ENCODE measurements at places on chromosomes 16 and 17. TPM values are rescaled to one million over a fixed set of nuclear protein-coding genes. Genes with fewer than 3 reads are reported as not detected.

- H3K36me3 ChIP-seq: peaks cover 2% of the 10 kb centered on the region
- peaks cover 6% of the 10 kb centered on the region for H3K4me1 ChIP-seq
- no peak overlapping the region for H3K27ac ChIP-seq
- no peak overlapping the region for H3K4me3 ChIP-seq
Observed at GRCh38 chr16:24758373-24758772, 28.9 kb downstream of the TNRC6A start.

DNA sequence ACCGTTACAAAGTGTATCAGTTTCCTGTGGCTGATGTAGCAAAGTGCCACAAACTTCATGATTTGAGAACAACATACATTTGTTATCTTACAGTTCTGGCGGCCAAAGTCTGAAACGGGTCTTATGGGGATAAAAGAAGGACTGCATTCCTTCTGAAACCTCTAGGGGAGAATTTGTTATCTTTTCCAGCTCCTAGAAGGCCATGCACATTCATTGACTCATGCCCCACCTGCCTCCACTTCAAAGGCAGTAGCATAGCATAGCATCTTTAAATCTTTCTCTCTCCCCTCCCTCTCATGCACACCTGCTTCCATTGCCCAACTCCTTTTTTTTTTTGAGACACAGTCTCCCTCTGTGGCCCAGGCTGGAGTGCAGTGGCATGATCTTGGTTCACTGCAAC is 190.7 kb upstream of the DYNLRB2 start:
- no peak overlapping the region for H3K27ac ChIP-seq
- H3K27me3 ChIP-seq: peaks cover 5% of the 10 kb centered on the region
- peaks cover 38% of the 10 kb centered on the region for H3K4me1 ChIP-seq
- H3K4me3 ChIP-seq: no peak overlapping the region
- H3K36me3 ChIP-seq: no peaks in the 10 kb centered on the region

The LRRC45 gene
- total RNA-seq: 8.2 TPM

The GNGT2 gene
- not detected for total RNA-seq

DNA sequence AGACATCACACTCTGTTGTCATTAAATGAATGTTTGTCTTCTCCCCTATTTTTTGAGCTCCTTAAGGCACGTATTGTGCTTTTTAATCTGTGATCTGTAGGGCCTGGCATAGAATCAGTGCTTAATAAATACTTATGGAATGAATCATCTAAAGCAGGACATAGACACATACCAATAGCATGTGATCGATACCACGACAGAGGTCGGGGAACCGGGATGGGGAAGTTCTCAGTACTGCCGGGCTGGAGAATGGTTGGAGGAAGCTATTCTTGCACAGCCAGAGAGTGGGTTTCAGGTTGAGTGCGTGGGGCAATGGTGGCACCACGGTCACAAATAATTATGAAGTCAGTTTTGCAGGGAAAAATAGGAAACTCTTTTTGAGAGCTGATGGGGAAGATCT is 26.8 kb downstream of the NLRP1 start:
- peaks cover 6% of the 10 kb centered on the region for H3K36me3 ChIP-seq
- no peak for DNase-seq
- H3K27ac ChIP-seq: peak overlapping the region; percentile 59
- H3K4me1 ChIP-seq: peaks cover 13% of the 10 kb centered on the region

GRCh38 chr16:19145010-19145409 is 23.0 kb upstream of the SYT17 start:
- no peaks in the 10 kb centered on the region for H3K4me1 ChIP-seq
- peaks cover 9% of the 10 kb centered on the region for H3K27me3 ChIP-seq
- peaks cover 1% of the 10 kb centered on the region for H3K36me3 ChIP-seq
- no peak for DNase-seq
- H3K27ac ChIP-seq: no peak overlapping the region

DNA sequence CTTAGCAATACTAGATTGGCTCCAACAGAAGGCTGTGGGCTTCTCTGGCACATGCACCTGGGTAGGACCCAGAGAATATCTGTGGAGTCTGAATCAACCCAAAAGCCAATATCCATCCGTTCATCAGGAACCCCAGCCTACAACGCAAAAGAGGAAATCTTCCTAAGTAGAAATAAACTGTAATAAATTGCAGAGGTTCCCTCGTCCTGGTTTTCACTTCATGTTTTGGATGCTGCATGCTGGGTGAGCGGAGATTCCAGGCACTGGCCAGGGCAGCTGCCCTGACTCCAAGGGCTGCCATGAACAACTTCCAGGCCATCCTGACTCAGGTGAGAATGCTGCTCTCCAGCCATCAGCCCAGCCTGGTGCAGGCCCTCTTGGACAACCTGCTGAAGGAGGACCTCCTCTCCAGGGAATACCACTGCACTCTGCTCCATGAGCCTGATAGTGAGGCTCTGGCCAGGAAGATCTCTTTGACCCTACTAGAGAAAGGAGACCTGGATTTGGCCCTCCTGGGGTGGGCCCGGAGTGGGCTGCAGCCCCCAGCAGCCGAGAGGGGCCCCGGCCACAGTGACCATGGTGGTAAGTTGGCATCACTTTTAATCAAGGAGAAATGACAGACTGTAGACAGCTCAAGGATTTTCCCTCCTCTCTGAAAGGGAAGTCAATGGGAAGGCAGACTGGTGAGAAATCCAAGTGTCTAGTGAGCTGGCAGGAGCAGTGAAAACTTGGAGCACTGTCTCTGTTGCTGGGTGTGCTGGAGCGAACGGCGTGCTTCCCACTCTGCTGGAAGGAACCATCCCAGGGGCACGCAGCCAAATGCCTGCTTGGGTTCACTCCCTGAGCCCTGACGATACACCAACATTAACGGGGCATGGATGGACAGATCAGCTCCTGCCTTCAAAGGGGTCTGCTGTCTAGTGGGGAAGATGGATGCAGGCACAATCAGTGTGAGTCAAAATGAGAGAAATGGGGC is 10.7 kb upstream of the CIITA start:
- peaks cover 41% of the 10 kb centered on the region for H3K27me3 ChIP-seq
- H3K4me3 ChIP-seq: no peak overlapping the region
- no peaks in the 10 kb centered on the region for H3K36me3 ChIP-seq
- DNase-seq: no peak
